ENCODE measurements at places on chromosomes 7 and 10.
A peak's percentile ranks its signal among the peaks of the same experiment; 100 is the strongest.

- DNase-seq = no peak
These were observed 90.5 kb upstream of the ZNF32 start for GRCh38 chr10:43739161-43739560.

DNA sequence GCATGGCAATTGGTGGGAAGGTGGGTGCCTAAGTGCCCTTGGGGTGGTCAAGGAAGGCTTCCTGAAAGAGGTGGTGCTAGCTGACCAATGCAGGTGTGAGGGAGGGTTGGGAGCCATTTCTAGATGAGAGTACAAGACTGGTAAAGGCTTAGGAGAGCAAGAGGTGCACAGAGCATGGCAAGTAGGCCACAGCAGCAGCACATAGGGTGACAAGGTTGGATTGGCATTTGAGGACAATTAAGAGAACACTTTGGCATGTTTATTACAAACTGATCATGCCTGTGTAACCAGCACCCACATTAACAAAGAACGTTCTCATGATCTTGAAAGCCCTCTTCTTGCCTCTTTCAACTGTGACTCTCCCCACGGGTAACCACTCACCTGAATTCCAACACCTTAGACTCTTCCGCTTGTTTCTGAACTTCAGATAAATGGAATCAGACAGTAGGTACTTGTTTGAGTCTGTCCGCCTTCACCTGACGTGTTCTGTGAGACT is 107.6 kb downstream of the MYL10 start:
- DNase-seq = no peak

- peak; percentile 34 for DNase-seq
These were observed 31.1 kb upstream of the TOMM7 start for GRCh38 chr7:22853674-22854157.

DNA sequence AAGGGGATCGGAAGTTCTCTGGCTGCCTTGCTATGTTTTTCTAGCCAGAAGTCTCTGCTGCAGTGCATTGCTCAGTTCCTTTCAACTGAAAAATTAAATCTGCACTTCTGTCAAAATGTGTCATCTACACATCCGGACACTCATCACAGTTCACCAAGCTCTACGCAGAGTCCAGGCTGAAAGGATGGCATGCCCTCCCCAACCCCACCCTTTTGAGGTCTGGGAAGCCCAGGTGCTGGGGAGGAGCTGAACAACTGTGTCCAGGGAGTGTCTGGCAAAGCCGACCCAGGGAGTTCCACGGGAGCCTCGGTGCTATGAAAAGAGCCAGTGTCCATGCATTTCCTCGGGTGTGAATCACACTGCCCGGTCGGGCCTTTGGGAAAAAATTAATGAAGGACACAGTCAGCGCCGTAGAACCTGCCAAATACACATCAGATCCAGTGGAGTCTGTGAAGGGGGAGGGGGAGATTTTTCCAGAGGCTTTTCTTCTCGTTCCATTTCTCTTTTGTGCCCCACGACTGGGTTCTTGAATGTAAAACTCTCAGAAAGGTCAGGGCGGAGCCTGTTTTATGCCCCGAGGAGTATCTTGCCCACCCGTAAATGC is 757 bp upstream of the PALS2 start:
- peak; percentile 34 for DNase-seq

DNA sequence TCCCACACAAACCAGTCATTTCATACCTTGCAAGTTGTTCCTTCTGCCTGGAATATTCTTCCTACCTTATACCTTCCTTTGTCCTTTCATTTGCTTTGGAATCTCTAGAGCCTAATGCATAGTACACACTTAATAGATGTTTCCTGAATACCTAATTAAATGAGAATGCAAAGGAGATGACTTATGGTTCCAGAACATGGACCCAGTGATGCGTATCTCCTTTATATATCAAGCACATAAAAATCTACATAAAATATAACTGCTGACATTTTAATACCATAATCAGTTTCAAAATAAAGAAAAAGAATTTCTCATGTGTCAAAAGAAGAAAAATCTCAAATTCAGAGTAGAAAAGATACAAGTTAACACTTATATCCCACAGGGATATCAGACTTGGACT is 110.6 kb upstream of the ASAH2 start:
- no peak for DNase-seq

DNA sequence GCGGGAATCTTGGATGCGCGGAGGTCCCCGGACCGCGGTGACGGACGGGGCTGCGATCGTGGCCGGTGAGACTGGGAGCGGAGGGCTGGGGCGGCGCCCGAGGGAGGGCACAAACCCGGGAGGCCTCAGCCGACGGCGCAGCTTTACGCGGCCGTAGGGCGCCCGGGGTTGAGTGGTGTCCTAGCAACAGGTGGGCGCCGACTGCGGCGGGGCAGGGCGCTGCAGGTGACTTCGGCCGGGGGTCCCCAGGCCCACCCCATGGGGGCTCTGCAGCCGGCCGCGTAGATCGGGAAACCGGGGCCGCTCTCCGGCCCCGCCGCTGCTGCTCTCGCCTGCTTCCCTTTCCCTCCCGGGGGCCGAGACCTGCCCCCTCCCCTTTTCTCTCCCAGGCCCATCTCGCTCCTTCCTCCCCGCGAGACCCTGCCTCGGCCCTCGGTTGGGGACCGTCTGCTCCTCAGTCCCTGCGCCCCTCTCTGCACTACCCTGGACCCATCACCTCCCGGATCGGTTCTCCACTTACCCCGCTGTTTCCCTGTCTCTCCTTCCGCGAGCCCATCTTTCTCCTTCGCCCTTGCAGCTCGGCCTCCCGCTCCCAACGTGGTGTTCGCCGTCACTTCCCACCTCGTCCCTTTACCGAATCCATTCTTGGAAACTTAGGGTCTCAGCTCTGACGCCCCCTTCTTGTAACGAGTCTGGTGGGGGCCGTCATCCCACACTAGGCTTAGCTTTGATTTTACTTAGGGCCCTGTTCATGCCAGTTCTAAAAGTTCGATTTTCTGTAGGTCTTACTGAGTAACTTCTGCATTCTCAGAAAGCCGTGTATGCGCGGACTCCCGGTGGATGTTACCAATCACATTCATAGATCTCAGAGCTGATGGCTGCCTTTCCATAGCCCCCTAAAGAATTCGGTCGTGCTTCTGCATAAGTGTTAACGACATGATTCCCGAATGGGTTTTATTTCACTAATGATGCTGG is 18.5 kb upstream of the ACBD5 start:
- no peak for DNase-seq

- DNase-seq = no peak
These were observed 46.1 kb downstream of the KLF6 start for GRCh38 chr10:3738855-3739350.

GRCh38 chr7:90846192-90846591 is 250.1 kb downstream of the CDK14 start:
- no peak for DNase-seq

DNA sequence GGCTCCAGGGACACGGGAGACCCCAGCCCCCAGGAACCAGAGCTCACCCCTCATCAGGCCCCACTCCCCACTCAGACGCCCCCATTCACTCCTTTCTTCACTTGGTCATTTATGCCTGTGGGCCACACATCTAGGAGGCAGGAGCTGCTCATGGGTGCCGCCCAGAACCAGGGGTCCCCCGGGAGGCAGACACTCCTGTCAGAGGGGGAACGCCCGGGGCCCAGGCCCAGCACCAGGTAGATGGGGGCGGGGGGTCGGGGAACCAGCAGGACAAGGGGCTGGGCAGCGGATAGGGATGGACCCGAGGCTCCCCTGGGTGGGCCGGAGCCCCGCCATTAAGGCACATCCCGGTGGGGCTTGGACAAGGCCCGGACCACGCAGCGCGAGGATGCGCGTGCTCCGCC is 11.8 kb downstream of the CALY start:
- DNase-seq = no peak

GRCh38 chr10:77041636-77042258 is 595.9 kb downstream of the KCNMA1 start:
- DNase-seq = no peak

DNA sequence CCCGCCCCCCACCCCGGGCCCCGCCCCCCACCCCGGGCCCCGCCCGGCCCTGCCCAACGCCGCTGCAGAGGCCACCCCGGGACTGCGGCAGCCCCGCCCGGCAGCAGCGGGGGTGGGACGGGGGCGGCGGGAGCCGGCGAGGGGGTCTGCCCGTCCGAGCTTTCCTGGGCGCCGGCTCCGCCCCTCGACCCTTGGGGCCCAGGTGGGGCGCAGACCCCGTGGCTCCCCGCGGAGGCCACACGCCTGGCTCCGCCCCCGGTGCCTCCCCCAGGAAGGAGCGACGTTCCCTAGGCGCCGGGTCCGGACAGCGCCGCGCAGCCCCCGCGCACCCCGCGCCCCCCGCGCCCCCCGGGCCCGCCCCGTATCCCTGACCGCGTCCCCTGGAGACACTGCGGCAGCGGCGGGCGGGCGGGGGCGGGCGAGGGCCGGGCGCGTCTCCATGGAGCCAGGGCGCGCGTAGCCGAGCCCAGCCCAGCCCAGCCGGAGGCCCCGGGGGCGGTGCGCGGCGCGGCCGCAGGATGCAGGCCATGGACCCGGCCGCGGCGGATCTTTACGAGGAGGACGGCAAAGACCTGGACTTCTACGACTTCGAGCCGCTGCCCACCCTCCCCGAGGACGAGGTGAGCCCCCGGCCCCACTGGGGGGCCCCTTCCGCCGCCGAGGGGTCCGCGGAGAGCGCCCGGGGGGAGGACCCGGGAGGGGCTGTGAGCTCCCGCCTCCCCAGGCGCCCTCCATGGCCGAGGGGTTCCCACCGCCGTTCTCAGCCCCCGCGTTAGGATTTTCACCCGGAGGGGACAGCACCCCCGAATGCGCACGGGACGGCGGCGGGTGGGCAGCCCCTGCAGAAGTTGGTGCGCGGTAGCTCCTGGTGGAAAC is at the start of gene KNDC1:
KNDC1 (plus strand) TSS at position 270 of the 876 bp plus-strand sequence; CDS start at position 519, 249 bp downstream.
- no peak for DNase-seq

- no peak for DNase-seq
These were observed 41.5 kb upstream of the CXCL12 start for GRCh38 chr10:44426247-44427034.

GRCh38 chr10:71029907-71030306 is 141.5 kb upstream of the PCBD1 start:
- DNase-seq = no peak

GRCh38 chr10:6576326-6576725 is 3.8 kb downstream of the PRKCQ start:
- no peak for DNase-seq

GRCh38 chr10:110303681-110304080 is 1.0 kb downstream of the SMNDC1 start:
- no peak for DNase-seq

GRCh38 chr7:35676211-35676610 is 18.7 kb downstream of the HERPUD2 start:
- DNase-seq = no peak

- peak; percentile 89 for DNase-seq
These were observed 63.7 kb downstream of the ZNRF2 start for GRCh38 chr7:30348083-30348560.

DNA sequence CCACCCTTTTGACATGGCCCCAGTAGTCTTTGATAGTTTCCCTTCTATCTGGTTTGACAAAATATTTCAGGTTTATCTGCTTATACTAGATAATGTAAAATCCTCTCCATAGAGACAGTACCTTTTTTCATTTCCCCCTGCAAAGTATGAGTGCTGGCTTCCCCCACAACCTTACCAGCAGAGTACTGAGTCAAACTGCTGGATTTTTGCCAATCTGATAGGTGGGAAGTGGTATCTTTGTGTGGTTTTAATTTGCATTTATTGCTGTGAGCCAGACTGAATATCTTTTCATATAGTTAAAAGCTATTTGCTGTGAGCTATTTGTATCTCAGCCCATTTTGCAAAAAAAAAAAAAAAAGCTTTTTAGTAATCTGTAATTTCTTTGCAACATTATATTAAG is 32.1 kb upstream of the HECTD2 start:
- DNase-seq = no peak

DNA sequence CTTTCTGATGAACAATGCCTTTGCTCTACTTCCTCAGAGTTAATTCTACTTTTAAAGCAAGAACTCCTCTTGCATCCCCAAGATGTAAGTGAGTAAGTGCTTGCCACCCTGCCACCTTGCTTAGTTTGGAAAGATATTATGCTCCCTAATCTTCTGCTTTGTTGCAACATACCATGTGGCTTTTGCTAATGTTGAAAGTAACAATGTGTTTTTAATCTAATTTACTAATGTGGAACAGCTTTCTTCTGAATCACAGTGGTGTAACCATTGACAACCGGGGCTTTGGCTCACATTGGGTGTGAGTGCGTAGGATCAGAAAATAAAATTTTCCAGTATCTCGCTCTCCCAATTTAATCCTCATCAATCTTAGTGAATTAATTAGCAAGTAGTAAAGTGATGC is 254.1 kb upstream of the PTER start:
- DNase-seq = no peak

DNA sequence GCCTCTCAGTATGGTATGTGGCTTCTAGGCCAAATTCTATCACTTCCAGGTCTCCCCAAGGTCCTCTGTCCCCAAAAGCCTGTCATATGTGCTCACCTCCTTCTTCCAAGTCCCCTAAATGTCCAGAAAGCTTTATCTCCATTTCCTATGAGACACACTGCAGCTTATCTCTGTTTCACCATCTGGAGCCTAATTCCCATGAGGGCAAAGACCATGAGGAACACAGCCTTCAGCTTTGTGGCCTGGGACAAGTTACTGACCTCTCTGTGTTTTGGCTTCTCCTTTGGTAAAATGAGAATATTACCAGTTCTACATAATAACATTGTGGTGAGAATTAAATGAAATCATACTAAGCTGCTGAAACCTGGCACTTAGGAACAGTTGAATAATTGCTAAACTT is 19.2 kb downstream of the ST8SIA6 start:
- no peak for DNase-seq

DNA sequence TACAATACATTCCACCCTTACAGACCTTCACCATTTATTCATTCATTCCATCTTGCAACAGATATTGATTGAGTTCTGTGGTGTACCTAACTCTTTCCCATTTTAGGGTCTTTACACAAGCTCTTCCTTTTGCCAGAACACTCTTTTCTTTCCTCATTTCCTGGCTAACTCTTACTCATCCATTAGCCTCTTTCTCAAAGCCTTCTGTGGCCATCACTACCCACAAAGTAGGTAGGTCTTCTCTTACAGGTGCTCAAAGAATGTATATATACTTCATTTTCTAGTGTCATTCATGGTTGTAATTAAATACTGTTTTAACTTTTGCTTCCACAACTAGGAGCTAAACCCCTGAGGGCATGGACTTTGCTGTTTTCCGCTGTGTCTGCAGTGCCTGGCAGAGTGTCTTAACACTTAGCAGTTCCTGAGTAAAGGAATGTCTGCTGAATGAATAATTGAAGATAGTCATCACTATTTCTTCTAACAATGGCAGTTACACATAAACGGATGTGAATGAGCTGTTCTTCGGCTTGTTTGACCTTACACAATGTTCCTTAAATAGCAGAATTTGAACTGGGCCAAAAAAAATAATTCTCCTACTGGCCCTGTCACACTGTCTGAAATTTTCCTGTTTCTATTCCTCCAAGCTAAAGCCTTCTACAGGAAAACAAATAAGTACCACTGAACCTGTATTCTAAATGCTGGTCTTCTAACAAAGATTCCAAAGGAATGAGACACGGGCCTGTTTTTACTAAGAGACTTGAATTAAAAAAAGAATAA is 15.1 kb downstream of the BCAP29 start:
- DNase-seq = peak; percentile 98

DNA sequence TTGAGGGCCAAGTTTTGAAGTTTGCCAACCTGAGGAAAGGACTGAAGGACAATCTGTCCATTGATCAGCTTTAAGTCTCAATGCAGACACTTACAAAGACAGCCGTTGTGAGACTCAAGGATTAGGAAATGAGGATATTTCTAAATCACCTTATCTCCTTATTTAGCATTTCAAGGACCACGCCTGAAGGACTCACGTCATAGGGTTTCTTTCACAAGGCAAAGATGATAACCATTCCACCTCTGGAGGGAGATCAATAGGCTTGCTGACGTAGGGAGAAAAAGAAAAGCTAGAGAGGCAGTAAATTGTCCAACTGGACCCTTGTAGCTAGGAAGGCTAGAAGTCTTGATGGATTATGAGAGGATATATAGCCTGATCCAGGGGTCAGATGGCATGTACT is 3.3 kb upstream of the ASB4 start:
- no peak for DNase-seq

Data from HCEC 1CT (cell line).